ENCODE measurements at places on chromosomes 1 and 21. TPM values are rescaled to one million over a fixed set of nuclear protein-coding genes. Genes with fewer than 3 reads are reported as not detected.

Gene S100A3
- 2.5 TPM for total RNA-seq

Gene LEMD1
- not detected for total RNA-seq

Gene TCEA3
- total RNA-seq = 1.5 TPM

Gene GUCA2B
- total RNA-seq = not detected

Gene CFHR3
- total RNA-seq = not detected

Gene EXO1
- total RNA-seq = 0.58 TPM

Gene PTGFR
- 17.0 TPM for total RNA-seq

Gene KIFAP3
- total RNA-seq = 15.8 TPM

Gene TEX38
- total RNA-seq = not detected

Gene DAB1
- total RNA-seq = 1.5 TPM

Gene SH3D21
- 2.4 TPM for total RNA-seq

Gene MIXL1
- not detected for total RNA-seq

Gene NPHS2
- total RNA-seq = not detected

Gene EPHA8
- total RNA-seq = not detected

Gene BRINP3
- total RNA-seq = not detected

Gene ACKR1
- total RNA-seq = 2.9 TPM

All from pericardium fibroblast (primary cell).